ENCODE measurements at places on chromosomes 3 and 15. TPM values are rescaled to one million over a fixed set of nuclear protein-coding genes. Genes with fewer than 3 reads are reported as not detected.

LMAN1L gene
- total RNA-seq, result not detected

TMEM40 gene
- not detected for total RNA-seq

LMOD3 gene
- total RNA-seq, result 0.09 TPM

ZNF774 gene
- 3.1 TPM for total RNA-seq

MESP2 gene
- 0.47 TPM for total RNA-seq

DNA sequence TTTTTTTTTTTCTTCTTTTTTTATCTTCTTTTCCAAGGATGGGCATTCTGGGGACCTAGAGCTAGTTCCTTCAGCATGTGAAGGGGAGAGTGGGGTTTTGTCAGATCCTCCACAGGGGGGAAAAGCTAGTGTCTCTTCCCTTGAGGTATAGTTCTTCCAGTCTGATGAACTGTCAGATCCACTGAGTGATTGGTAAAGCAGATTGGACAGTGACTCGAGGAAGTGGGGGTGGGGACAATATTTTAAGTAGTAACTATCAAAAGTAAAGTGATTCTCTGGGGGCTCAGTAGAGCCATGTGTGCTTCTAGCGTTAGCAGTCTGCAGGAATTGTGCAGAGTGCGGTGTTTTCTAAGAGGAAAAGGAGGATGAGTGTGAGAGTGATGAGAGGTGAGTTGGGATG, 62.0 kb upstream of the TRIM71 start:
- DNase-seq, result no peak

- peak; percentile 85 for DNase-seq
Measured at GRCh38 chr15:90071220-90071807, 31.0 kb downstream of the IDH2 start.

- DNase-seq, result peak; percentile 73
Measured at GRCh38 chr3:129003578-129004112, 2.5 kb downstream of the EFCC1 start.

DNA sequence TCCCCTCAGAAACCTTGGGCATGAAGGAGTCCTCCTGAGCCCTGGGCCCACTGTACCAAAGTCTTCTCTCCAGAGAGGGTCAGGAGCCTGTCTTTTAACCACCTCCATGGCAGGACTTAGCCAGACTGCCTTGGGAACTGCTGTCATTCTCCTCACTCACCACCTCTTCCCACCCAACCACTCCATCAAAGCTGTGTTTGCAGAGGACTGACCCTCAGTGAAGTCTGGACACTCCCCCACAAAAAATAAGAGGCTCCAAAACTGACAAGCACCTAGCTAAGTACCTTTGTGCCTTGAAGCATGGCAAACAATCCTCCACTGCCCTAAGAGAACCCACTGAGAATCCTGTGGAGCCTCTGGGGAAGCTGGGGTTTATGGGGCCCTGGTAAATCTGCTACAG, 2.3 kb upstream of the SCAP start:
- no peak for DNase-seq

GRCh38 chr3:64863226-64864212, 175.7 kb upstream of the ADAMTS9 start:
- no peak for DNase-seq

DNA sequence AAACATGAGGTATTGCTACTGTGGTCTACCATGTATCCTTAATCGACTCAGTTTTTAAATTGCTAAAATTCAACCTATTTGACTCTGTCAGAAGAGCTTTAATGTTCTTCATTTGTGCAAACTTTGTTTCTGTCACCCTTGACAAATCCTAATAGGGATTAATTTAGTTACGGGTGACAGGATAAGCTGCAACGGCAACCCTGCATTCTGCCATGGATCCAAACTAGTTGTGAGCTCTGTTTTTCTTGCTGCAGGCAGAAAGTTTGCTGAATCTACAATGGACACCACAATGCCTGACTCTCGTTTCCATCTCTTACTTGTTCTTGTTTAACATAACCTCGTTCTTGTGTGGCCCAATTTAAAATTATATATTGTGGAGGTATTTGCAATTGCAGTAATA, 352.3 kb downstream of the ROBO2 start:
- no peak for DNase-seq

- DNase-seq, result no peak
Measured at GRCh38 chr3:27147215-27147614, 222.0 kb downstream of the NEK10 start.

- no peak for DNase-seq
Measured at GRCh38 chr3:38555149-38555840, 59.2 kb downstream of the EXOG start.

DNA sequence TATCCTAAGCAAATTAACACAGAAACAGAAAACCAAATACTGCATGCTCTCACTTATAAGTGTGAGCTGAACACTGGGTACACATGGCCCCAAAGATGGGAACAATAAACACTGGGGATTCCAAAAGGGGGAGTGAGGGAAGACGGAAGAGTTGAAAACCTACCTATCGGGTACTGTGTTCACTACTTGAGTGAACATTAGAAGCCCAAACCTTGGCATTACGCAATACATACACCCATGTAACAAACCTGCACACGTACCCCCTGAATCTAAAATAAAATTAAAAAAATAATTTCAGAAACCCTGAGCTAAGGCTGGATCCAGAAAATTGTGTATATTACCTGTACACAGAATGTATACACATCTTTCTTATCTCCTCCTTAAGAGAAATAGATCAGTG, 42.8 kb upstream of the C3orf70 start:
- DNase-seq, result no peak

- no peak for DNase-seq
Measured at GRCh38 chr3:5791558-5791957, 604.1 kb downstream of the EDEM1 start.

- DNase-seq, result peak; percentile 69
Measured at GRCh38 chr15:85750319-85751290, 44.1 kb downstream of the KLHL25 start.

All from kidney (tissue), 22 donors.